Thyroid gland (tissue), 4 donors: ENCODE measurements at places on chromosomes 2 and 18. TPM values are rescaled to one million over a fixed set of nuclear protein-coding genes. Genes with fewer than 3 reads are reported as not detected.

FHOD3 gene
- total RNA-seq, result 5.8 TPM

SERPINB10 gene
- total RNA-seq, result not detected

PCARE gene
- total RNA-seq, result not detected

KCNG2 gene
- 0.22 TPM for total RNA-seq

LONRF2 gene
- total RNA-seq, result 32.0 TPM

CNRIP1 gene
- total RNA-seq, result 2.5 TPM

DNA sequence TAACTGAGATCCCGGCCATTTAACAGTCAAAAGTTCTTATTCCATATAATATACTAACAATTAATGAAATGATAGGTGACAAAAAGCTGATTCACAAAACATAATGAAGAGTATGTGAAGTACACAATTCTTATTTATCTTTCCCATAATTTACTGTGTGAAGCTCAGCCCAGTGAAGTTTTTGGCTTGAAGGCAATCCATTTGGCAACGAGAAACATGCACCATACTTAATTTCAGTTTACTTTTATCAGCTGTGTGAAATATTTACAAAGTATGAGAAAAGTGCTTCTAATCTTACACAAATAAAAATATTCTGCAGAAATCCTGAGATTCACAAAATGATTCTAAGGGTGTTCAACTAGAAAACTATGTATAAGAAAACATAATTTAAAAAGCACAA lies 12.3 kb downstream of the FAM98A start:
- H3K4me1 ChIP-seq, result peaks cover 10% of the 10 kb centered on the region
- H3K4me3 ChIP-seq, result no peak overlapping the region
- no peak for DNase-seq
- H3K27ac ChIP-seq, result no peak overlapping the region
- H3K27me3 ChIP-seq, result no peaks in the 10 kb centered on the region
- H3K36me3 ChIP-seq, result peaks cover 26% of the 10 kb centered on the region

GRCh38 chr18:3367491-3368091 lies 82.4 kb upstream of the TGIF1 start:
- H3K27ac ChIP-seq, result no peak overlapping the region
- no peak overlapping the region for H3K4me3 ChIP-seq
- H3K4me1 ChIP-seq, result no peaks in the 10 kb centered on the region
- no peak for DNase-seq

DNA sequence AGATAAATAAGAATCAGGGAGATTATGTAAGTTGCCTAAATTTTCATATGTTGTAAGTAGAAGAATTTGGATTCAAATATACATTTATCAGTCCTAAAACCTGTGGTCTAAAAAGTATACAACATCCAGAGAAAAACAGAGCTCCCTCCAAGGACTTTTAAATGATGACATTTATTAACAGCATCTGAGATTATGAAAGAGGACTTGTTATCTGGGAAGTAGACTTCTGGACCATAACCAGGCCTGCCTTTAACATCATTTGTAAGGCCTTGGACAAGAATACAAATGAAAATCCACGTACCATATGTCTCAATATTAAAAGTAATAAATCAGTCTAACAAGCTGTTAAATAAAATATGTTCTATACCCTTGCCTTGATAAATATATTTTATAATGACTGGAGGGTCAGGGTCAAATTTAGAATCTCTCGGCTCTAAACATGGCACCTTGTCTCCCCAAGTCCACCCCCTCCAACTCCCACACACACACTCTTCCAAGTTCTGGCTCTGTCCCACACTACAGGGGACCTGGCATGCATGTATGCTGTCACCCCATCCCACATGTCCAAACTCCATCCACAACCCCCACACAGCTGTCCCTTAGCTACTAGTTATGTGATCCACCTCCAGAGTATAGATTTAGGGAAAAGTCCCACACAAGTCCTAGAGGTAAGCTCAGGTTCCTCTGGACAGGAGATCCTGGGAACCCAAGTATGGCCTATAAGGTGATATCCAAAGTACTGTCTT lies 382.6 kb downstream of the CDH2 start:
- no peak overlapping the region for H3K4me3 ChIP-seq
- H3K27me3 ChIP-seq, result no peaks in the 10 kb centered on the region
- no peak overlapping the region for H3K27ac ChIP-seq
- H3K36me3 ChIP-seq, result no peaks in the 10 kb centered on the region
- no peak for DNase-seq

GRCh38 chr18:58135183-58135641 lies 91.2 kb downstream of the NEDD4L start:
- H3K4me3 ChIP-seq, result no peak overlapping the region
- H3K4me1 ChIP-seq, result peaks cover 24% of the 10 kb centered on the region
- DNase-seq, result no peak
- no peaks in the 10 kb centered on the region for H3K27me3 ChIP-seq
- no peaks in the 10 kb centered on the region for H3K36me3 ChIP-seq
- H3K27ac ChIP-seq, result peak overlapping the region; percentile 81

- no peak for DNase-seq
- no peak overlapping the region for H3K4me3 ChIP-seq
- H3K27me3 ChIP-seq, result no peaks in the 10 kb centered on the region
Observed at GRCh38 chr18:635171-635570, 22.3 kb upstream of the TYMS start.

GRCh38 chr2:88919087-88919738 lies 227.7 kb downstream of the RPIA start:
- H3K27ac ChIP-seq, result no peak overlapping the region
- H3K4me3 ChIP-seq, result no peak overlapping the region
- H3K36me3 ChIP-seq, result no peaks in the 10 kb centered on the region
- H3K27me3 ChIP-seq, result no peaks in the 10 kb centered on the region

- H3K4me1 ChIP-seq, result peaks cover 3% of the 10 kb centered on the region
- no peak overlapping the region for H3K4me3 ChIP-seq
- no peak for DNase-seq
- no peaks in the 10 kb centered on the region for H3K36me3 ChIP-seq
- no peak overlapping the region for H3K27ac ChIP-seq
Observed at GRCh38 chr2:38260469-38260868, 116.6 kb downstream of the ATL2 start.

GRCh38 chr18:78939734-78940494 lies 39.7 kb upstream of the SALL3 start:
- no peak for DNase-seq
- H3K27me3 ChIP-seq, result no peaks in the 10 kb centered on the region
- H3K4me1 ChIP-seq, result no peaks in the 10 kb centered on the region
- H3K4me3 ChIP-seq, result no peak overlapping the region

DNA sequence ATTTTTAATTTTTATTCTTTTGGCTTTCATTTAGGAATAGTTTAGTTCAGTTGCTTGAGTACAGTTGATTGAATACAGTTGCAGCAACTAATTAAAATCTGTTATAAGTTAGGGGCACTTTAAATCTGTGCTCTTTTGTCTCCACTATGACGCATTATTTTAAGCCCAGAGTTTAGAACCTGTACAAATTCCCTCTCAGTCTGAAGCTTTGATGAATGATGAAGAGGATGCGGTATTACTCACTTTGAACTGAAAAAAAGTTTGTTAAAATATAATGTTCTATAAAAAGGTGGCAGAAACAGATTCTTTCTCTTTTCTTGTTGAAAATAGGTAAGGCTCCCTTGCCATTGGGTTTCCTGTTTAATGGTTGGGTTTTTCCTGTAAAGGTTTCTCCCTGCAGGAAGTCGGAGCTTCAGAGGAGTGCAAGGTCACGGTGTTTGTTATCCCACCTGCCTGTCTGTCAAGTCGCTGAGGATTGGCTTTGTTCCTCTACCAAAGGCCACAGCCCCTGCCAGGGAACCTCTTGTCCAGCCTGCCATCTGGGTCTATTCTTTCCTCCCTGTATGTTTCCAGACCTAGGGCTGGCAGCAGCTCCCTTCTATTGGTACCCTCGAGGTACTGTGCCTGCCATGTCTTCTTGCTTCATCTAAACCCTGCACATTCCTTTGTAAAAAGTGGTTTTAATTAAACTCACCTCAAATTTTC lies 43.8 kb upstream of the FN1 start:
- H3K27ac ChIP-seq, result no peak overlapping the region
- H3K4me1 ChIP-seq, result no peaks in the 10 kb centered on the region
- peak; percentile 4 for DNase-seq
- no peaks in the 10 kb centered on the region for H3K36me3 ChIP-seq

DNA sequence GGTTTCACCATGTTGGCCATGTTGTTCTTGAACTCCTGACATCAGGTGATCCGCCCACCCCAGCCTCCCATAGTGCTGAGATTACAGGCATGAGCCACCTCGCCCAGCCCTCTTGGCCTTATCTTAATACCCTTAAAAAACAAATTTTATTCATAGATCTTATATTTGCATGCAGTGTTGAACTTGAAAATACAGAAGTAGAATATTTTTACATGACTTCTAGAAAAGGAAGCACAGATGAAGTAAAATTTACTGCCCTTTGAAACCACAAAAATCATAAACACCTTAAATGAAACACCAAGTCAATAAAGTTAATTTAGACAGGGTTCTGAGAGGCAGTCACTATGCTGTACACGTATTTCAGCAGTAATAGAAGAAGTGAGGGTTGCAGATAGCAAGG lies 145.7 kb downstream of the CERS6 start:
- H3K4me1 ChIP-seq, result no peaks in the 10 kb centered on the region
- H3K27me3 ChIP-seq, result no peaks in the 10 kb centered on the region
- no peaks in the 10 kb centered on the region for H3K36me3 ChIP-seq
- no peak overlapping the region for H3K27ac ChIP-seq

DNA sequence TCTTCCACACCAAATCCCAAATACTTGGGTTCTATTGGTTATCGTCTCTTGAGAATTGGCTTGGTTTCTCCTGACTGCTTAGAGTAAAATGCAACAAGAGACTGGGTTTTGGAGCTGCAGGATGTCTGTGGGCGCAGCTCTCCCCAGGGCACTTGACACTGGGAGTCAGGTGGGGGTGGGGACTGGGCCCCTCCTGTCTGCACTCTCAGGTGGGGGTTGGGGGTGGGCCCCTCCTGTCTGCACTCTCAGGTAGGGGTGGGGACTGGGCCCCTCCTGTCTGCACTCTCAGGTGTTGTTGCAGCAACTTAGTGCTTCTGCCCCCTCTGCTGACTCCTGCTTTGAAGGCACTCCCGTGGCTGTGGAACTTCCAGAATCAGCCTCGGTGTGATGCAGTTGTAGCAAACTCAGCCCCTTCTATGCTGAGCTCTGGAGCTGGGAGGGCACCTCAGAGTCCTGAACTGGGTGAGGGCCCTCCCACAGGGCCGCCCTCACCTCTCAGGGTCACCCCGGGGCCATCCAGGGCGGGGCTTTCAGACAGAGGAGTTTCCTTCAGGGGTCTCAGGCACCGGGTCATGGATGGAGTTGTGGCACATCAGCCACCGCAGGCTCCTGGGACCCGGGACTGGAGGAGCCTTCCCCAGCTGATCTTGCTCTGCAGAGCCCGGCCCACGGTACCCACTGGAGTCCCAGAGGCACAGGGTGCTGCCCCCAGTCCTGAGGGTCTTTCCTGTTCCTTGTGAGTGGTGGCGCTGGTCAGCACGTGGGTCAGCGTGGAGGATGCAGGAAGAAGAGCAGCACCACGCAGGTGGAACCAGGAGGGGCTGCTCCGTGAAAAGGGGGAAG lies 22.9 kb upstream of the CIDEA start:
- H3K4me3 ChIP-seq, result no peak overlapping the region
- H3K36me3 ChIP-seq, result no peaks in the 10 kb centered on the region
- no peaks in the 10 kb centered on the region for H3K4me1 ChIP-seq
- H3K27me3 ChIP-seq, result no peaks in the 10 kb centered on the region
- no peak overlapping the region for H3K27ac ChIP-seq
- DNase-seq, result no peak

DNA sequence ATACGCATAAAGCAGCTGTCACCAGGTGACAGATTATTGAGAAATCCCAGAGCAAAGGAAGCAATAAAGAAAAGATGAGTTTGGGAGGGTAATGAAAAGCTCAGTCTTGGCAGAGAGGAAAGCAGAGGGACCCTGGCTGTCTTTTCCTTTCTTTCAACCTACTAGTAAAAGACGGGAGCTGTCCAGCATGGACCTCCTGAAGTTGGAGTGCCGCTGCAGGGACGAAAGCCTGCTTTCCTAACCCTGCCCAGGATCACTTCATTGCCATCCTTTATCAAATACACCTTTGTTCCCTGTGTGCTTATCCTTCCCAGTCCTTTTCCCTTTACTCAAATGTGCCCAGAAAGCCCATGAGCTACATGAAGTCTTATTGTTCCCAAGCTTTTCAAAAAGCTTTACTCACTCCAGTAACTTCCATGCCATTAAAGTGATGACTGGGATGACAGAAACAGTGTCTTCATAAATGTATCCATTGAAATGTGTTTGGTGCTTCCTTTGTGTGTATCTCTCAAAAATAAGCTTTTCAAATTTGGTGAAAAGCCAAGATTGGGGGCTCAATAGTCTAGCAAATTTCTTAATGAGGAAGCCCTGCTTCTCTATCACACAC lies 3.7 kb upstream of the SPR start:
- no peak overlapping the region for H3K4me3 ChIP-seq
- H3K27ac ChIP-seq, result no peak overlapping the region
- H3K27me3 ChIP-seq, result no peaks in the 10 kb centered on the region
- H3K4me1 ChIP-seq, result peaks cover 10% of the 10 kb centered on the region
- peak; percentile 60 for DNase-seq

DNA sequence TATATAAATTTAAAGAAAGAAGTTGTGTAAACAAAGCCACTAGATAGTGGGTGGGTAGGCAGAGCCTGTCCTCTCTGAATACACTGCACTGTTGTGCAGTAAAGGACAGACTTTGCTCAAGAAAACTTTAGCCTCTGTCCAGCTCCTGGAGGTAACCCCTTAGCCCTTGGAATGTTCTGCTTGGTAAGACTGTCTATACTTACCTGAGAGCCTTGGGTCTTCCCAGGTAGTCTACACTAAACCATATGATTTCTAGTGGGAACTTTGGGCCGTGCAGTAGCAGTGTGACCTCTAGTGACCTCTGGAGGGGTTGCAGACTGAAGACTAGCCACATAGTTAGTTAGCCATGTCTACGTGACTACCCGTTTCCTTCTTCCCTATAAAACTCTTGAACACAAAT lies 678.3 kb upstream of the NRXN1 start:
- H3K27me3 ChIP-seq, result no peaks in the 10 kb centered on the region
- no peak for DNase-seq
- peaks cover 4% of the 10 kb centered on the region for H3K4me1 ChIP-seq
- no peak overlapping the region for H3K27ac ChIP-seq
- no peak overlapping the region for H3K4me3 ChIP-seq

GRCh38 chr2:54541995-54542394 lies 85.9 kb downstream of the SPTBN1 start:
- H3K27me3 ChIP-seq, result no peaks in the 10 kb centered on the region
- H3K27ac ChIP-seq, result no peak overlapping the region
- H3K4me1 ChIP-seq, result peaks cover 6% of the 10 kb centered on the region
- DNase-seq, result no peak
- no peaks in the 10 kb centered on the region for H3K36me3 ChIP-seq

DNA sequence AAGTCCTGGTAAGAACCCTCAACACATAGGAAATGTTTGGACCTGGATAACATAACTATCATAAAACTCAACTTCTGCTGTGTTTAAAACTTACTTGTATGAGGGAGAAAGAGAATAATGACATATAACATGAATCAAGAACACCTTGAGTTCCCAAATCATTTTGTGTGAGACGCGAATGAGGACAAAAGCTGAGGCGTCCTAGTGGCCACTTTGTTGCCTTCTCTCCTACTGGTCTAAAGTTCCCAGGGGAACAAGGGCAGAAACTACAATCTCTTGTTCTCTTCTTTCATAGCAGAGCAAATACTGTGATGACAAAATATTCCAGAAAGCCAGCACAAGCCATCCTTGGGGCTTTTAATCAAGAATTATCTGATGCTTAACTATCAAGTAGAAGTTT lies 8.3 kb upstream of the LCT start:
- no peak overlapping the region for H3K27ac ChIP-seq
- H3K36me3 ChIP-seq, result peaks cover 8% of the 10 kb centered on the region
- no peak overlapping the region for H3K4me3 ChIP-seq
- H3K27me3 ChIP-seq, result no peaks in the 10 kb centered on the region
- no peaks in the 10 kb centered on the region for H3K4me1 ChIP-seq
- no peak for DNase-seq

- peaks cover 39% of the 10 kb centered on the region for H3K4me1 ChIP-seq
- H3K27me3 ChIP-seq, result no peaks in the 10 kb centered on the region
- no peaks in the 10 kb centered on the region for H3K36me3 ChIP-seq
Observed at GRCh38 chr2:176999301-176999700, 213.3 kb upstream of the HNRNPA3 start.
